ENCODE measurements at places on chromosomes 5 and 9. TPM values are rescaled to one million over a fixed set of nuclear protein-coding genes. Genes with fewer than 3 reads are reported as not detected.
A peak's percentile ranks its signal among the peaks of the same experiment; 100 is the strongest.

DNA sequence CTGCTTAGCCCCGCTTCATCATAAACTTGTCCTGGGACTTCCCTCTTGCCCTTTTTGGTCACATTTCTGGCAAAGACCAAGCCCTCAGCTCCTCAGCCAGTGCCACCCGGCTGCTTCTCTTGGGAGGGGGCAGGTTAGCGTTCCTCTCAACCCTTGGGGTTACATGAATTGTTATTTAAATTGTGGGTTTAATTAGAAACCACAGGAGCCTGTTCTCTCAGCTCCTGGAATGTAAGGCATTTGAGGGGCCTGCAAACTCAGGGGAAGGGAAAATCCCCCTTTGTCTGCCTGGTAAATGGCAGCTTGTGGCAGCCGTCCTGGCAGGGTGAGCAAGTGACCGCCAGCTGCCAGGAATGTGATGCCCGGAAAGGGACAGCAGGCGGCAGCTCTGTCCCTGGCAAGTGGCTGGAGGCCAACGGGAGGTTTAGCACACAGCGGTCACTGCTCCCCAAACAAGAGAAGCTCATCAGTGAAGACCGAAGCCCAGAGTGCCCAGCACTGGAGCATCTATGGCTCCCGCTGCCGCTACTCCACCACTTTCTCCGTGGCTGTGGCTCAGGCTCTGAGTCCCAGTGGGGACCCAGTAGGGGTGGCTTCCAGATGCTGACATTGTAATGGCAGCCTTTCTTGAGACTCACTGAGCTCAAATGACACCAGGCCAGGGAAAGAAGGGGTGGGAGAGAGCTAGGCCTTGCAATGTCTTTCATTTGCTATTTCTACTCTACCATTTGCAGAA lies 51.7 kb downstream of the SHB start:
- DNase-seq = peak; percentile 85

- peak; percentile 90 for DNase-seq
These were observed 1.1 kb downstream of the ZNF367 start for GRCh38 chr9:96417051-96417586.

GRCh38 chr5:115179030-115179393 lies 9.3 kb upstream of the TRIM36 start:
- peak; percentile 52 for DNase-seq

- no peak for DNase-seq
These were observed 80.6 kb upstream of the SMIM23 start for GRCh38 chr5:171705036-171705435.

GRCh38 chr5:78569441-78569840 lies 79.1 kb downstream of the LHFPL2 start:
- no peak for DNase-seq

DNA sequence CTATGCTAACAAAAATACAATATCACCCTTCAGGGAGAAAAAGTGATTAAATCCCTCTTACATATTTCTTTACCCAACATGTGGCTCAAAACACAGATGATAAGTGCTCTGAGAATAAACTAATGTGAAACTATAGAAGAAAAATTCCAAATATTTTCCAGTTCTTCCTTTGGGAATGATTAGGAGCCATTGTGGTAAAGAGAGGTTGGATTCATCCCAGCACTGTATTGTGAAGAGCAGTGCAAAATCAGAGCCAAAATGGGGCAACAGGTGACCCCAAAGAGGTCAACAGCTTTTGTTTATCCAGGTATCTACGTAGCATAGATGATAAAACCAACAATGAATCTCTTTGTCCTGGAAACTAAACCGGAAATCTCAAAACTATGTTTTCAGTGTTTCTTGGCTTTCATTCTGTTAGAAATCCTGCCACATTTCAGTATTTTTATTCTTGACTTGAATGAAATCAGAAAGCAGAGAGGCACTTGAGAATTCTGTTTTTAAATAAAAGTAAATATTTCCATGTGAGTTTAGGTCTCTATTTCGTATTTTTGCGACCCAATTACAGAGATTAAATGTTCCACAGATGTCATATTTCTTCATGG lies 120.4 kb upstream of the FST start:
- DNase-seq = no peak

- DNase-seq = no peak
These were observed 468.1 kb downstream of the KCTD16 start for GRCh38 chr5:144638787-144639186.

DNA sequence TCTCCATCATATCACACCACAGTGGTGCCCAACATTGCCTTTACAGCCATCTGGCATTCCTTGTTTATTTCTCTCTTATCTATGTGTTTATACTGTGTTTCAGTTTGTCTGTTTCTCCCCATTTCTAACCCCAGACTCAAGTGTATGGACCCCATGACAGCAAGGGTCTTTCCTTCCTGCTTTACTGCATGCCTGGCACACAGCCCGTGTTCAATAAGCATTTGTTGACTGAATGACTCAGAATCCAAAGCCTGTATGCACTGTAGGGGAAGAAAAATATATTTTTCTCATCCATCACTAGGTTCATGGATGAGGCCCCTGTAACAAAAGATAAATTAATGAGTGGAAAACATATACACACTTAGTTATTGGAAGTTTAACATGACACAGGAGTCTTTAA lies 190.8 kb upstream of the SEMA6A start:
- DNase-seq = no peak

The C9orf50 gene
- total RNA-seq = 0.11 TPM

The WWC1 gene
- 29.1 TPM for total RNA-seq

Data from WTC11 (cell line).